ENCODE measurements at places on chromosomes 13 and 19.

DNA sequence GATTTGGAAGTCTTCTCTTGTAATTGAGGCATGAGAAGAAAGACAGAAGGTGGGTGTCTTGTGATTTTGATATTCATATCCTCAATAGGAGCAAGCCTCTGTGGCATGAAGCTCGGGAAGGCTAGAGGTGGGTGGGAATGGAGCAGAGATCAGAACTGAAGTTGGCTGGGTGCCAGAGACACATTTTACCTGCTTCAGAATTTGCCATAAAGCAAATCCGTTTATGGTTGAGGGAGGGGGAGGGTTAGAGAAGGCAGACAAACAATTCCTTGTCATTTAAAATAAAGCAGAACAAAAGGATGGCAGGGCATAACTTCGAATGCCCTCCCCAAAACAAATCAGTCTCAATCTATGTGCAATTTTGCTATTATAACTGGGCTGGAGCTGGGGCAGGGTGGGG is 305.9 kb downstream of the KLF5 start:
- DNase-seq = no peak

DNA sequence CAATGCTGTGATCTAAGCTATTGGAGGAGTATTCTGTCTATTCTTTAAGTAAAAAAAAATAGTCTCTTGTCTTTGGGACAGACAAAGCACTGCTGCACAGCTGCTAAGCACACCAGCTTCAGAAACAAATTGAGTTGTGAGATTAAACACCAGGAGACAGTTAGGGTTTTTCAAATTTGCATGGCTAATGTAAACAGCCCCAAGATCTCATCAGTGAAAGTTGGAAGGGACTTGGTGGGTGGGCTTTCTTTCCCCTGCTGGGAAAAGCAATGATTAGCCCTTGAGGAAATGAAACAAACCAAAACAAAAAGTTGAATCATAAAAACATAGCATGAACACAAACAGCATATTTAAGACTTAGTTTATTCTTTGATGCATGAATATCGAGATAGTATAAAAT is 143.6 kb upstream of the SLITRK1 start:
- no peak for DNase-seq

GRCh38 chr13:44840131-44840530 is 149.1 kb downstream of the NUFIP1 start:
- no peak for DNase-seq

DNA sequence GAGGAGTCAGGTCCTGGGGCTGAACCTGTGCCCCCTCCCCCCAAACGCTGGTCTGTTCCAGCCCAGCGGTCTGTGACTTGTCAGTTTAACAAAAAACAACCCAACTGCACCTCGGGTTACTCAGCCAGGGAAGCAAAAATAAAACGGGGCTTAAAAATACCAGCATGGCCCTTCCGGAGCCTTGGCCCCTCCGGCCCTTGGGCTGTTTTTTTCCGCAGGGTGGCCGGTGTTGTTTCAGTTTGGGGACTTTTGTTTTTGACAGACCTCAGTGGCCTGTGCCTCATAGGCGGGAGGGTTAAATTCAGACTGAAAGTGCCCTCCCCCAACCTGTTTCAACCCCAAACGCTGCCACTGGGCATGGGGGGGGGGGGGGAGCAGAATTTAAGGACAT is 4.0 kb downstream of the TCF3 start:
- DNase-seq = no peak

- no peak for DNase-seq
Observed at GRCh38 chr19:670609-671075, 5.5 kb upstream of the FSTL3 start.

- DNase-seq = no peak
Observed at GRCh38 chr19:8129061-8129618, 20.3 kb downstream of the FBN3 start.

- no peak for DNase-seq
Observed at GRCh38 chr13:26965952-26966700, 205.5 kb downstream of the USP12 start.

DNA sequence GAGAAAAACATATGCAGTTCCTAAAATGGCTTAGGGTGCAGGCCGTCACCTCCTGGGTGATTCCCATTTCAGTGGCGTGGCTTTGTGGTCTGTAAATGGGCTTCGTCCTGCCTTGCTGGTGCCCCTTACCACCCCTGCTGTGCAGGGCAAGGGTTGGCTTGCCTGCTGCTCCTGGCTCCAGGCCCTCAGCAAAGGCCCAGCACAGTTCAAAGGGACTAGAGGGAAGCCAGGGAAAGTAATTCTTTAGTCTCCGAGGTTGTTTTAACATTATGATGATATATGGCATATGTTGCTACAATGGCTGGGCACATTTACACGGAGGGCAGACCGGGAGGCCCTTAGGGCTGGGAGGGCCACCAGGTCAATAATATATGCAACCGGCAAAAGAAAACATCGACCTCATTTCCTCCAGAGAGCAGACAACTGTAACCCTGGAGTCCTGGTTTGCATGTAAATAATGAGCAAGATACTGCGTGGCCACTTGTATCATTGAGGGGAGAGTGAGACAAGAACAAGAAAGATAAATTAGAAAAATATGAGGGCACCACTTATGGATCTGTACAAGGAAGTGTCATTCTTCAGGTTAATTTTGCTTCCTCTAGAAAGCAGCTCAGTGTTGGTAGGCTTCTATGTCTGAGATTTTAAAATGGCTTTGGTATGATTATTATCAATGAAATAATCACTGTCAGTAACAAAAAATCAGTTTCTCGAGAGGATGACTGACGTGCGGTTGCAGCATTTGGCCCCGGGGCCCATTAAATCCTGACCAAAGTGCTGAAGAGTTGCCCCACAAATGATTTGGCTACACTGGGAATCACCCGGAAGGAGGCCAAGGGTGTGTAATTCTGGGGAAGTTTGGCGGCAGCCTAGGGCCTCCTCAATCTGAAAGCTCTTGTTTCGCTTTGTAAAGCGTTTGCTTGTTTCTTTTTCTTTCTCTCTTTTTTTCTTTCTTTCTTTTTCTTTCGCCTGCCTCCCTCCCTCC is 32.8 kb upstream of the URI1 start:
- no peak for DNase-seq

All from activated CD8-positive, alpha-beta memory T cell treated with anti-CD3 and anti-CD28 coated beads for 48 hours (primary cell).